Stimulated activated CD4-positive, alpha-beta T cell treated with anti-CD3 and anti-CD28 coated beads, Interleukin-2, amount 100 ng/mL, for 4 hours (primary cell): ENCODE measurements at places on chromosomes 5 and 9.

DNA sequence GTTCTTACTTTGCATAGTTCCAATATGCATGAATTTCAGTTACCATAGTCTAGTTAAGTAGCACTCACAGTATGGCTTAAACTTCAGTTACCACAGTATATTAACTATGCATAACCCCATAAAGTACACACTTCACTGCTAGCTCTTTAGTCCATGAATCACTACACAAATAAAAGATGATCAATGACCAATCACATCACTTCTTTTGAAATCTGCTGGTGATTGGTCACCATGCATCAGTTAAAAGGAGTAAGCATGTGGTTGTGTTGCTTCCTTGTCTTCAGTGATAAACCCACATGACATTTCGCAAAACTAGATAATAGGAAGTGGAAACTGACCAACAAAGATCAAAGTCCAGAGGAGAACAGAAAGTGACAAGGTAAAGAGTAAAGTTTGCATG lies 79.0 kb downstream of the TAF11L14 start:
- DNase-seq = no peak

GRCh38 chr5:44412286-44412685 lies 23.1 kb upstream of the FGF10 start:
- DNase-seq = no peak

GRCh38 chr5:151093476-151093889 lies 12.6 kb upstream of the TNIP1 start:
- no peak for DNase-seq

- no peak for DNase-seq
These were observed 118.0 kb upstream of the ICE1 start for GRCh38 chr5:5304361-5305020.

GRCh38 chr5:131250751-131251475 lies 12.9 kb upstream of the CDC42SE2 start:
- DNase-seq = no peak

GRCh38 chr9:128684065-128684324 lies 5.0 kb upstream of the SET start:
- no peak for DNase-seq

- DNase-seq = no peak
These were observed 77.7 kb upstream of the SNX2 start for GRCh38 chr5:122697191-122697590.

DNA sequence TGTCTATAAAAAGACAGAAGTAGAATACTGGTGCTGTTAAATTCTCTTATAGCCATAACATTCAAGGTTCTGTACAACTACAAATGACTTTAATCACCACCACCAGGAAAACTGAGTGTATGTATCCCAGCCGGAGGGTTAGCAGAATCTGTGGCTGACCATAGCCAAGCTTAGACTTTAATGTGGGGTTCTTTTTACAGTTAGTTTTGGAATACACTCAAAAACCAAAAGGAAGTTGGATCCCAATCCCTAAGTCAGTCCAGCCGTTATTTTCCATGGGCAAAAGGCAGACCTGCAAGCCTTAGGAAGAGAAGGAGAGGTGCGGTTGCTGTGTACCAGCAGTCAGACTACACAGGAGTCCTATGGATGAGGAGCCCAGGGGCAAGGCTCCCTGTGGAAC lies 179.8 kb downstream of the ENC1 start:
- no peak for DNase-seq

- DNase-seq = no peak
These were observed 113.6 kb downstream of the DPYSL3 start for GRCh38 chr5:147396070-147396823.

GRCh38 chr5:168916266-168916665 lies 337.1 kb upstream of the PANK3 start:
- DNase-seq = no peak

- DNase-seq = no peak
These were observed 27.3 kb downstream of the IER5L start for GRCh38 chr9:129150672-129151211.

DNA sequence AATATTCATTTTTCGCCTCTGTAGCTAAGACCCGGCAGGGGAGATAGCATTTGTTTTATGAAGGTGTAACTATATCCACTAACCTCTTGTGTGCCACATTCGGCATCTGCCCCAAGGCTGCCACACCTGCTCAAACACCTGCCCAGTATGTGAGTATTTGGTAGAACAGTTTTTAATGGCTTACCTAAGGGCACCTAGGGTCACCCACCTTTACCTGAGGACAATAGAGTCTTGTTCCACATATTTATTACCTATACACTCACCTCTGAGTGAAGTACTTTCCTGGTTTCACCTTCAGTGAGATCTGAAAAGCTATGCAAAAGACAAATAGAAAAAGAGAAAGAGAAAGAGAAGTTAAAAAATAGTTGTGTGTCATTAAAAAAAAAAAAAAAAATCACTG lies 68.0 kb upstream of the PIP5K1B start:
- no peak for DNase-seq

DNA sequence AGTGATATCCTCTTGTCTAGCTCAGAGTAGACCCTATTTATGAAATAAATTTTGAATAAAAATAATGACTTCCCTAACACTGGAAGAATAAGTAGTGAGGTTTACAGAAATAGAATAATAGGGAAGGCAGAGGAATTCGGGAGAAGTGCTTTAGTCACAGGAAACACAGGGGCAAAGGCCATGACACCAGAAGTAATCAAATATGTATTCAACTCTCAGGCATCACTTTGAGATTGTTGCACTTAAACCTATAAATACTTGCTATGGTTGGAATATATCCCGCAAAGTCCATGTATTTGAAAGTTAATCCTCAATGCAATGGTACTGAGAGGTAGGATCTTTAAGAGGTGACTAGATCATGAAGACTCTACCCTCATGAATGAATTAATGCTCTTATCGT lies 166.8 kb downstream of the YIPF5 start:
- DNase-seq = no peak

- no peak for DNase-seq
These were observed 32.2 kb upstream of the TNFAIP8 start for GRCh38 chr5:119323601-119324000.

DNA sequence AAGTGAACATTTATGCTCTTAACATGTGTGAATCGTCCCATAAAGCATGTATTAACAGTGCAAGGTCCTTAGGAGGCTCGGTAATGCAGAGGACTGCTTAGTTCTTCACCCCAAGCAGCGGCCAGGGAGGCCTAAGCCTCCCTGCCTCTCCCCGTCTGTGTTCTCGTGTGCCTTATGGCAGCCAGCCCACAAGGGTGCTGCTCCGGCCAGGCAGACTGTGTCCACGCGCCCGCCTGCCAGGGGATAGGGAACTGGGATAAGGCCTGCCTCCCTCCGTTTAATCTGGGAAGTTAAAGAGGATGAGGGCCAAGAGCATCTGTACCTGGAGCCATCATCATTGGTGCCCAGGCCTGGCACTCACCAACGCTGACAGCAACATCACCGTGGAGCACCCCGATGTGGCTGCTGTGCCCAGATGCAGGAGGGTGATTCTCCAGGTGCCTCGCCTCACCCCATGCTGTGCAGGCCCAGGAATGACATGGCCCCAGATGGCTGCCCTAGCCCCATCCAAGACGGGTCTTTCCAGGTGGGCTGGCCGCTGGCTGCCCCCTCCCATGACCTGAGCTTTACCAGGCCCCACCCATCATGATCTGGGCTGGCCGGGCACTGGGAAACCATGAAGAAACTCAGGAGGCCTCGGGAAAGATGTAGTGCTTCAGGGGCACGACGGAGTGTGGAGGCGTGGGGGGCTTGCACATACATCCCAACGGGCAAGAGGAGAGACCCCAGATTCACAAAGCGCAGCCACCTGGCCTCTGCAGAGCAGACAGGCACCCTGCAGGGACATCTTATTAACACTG lies 35.6 kb upstream of the SUSD3 start:
- no peak for DNase-seq

GRCh38 chr5:24525414-24525813 lies 119.4 kb downstream of the CDH10 start:
- no peak for DNase-seq

DNA sequence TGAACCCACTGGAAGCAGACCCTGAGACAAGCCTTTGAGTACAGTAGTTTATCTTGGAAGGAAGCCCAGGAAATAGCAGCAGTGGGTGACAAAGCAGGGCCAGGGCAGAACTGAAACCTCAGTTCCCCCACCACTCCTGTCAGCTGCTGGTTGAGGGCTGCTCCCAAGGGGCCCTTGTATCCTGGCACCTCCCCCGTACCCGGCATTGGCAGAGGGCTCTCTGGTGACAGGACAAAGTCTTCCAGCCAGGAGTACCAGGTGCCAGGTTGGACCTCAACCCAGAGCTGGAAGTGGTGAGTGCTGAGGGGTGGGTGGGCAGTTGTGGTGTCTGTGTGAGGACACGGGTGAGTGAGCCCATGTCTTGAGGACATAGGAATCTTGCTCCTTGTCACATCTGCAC lies 123.3 kb downstream of the PHF2 start:
- no peak for DNase-seq

DNA sequence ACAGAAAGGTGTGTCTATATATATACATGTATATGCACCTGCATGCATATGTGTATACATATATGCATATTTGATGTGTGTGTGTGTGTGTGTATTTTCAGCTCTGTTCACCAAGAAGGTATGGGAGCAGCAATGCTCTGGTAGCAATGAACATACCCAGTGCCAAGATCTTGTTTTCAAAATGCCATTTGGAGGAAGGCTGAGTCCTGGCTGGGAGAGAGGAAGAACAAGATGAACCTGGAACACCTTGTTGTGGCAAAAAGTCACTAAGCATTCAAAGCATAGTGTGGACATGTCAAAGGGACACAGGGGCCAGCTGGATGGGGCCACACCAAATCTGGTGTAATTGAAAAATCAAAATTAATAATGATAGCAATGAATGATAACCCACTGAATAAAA lies 31.8 kb upstream of the NEK6 start:
- DNase-seq = no peak

DNA sequence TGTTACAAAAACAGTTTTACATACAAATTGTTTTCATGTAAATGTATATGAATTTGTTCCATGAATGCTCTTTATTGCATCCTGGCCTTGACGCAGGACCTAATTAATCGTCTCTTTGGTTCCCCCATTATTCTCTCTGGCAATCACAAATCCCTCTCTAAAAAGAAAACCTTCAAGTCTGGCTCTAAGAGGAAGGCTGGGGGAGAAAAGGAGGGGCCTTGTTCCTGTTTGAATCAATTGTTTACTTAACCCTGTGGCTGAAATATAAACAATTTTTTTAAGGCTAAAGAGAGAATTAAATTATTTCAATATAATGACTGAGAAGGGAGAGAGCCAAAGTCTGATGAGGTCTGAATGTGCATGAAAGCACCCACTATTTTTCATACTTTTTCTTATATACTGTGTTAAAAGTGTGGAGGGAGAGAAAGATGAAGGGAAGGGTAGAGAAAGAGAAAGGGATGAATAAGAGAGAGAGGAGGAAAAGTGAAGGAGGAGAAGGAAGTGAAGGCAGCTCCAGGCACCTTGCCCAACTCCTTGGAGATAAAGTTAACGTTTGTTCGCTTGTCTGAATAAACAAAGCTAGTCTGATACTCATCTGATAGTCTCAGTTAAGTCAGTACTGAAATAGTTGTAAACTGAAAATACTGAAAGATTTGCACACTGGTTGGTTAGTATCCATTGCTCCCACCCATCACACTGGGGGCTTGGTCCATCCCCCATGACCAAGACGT lies 116.4 kb upstream of the SPDL1 start:
- DNase-seq = no peak

DNA sequence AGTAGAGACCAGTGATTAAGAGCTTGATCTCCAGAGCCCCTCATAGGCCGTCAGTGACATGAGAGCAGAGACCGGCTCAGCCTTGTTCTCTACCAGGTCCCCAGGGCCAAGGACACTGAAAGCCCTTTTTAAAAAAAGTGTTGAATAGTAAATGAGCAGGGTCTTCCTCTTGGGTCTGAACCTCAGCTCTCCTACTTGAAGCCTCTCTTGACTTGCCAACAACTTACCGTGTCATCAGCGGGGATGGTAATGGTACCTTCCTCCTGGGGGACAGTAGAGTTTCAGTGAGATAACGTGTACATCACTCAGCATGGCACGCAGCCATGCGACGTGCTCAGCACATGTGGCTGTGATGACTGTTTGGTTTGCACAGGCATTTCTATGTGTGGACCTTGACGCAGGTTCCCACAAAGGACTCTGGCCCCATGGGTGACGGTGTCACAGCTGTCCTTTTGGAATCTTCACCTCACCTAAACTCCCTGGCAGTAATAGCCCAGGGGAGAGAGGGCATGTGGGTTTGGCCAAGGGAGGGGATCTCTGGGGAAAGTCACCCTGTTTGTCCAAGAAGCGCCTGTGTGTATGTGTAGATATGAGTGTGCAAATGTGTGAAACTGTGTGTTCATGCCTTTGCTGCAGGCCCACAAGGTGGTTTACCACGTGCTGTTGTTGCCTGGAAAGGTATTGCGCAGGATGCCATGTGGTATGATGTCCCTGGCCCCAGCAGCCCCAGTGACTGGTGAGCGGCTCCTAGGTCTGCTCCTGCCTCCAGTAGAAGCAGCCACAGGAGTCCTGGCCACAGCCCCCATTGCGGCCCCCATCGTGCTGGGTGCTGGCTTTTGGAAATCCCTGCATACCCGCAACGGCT lies 18.7 kb downstream of the ERGIC1 start:
- no peak for DNase-seq

DNA sequence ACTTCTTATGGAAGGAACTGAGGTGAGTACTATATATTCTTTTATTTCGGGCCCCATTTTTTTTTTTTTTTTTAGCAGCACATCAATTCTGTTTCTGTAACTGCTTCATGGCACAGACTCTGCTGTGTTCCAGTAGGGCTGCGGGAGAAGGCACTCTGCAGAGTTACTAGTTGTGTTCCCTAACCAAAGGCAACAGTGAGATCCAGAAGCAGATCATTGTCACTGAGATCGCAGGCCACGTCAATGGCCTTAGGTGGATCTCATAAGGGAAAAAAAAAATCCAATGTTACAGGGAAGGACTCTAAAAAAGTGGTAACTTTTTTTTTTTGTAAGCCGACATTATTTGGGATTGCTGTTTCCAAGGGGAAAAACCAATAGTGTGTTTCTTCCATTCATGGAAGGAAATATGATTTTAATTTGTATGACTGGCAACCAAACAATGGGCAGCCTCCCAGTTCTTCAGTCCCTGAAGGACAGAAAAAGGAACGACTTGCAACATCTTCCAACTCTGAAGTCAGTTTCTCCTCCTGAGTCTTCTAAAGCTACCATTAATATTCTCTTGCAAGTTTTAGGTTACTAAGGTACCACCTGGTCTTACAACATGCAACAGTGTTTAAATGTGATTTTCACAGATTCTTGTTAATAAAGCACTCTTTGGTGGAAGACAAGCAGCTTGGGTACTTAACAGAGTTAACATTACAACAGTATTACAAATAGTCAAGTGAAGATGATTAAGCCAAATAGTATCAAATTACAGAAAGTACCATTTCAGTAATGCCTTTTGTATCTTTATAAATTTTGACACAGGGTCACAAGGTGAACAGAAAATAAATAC lies 52.8 kb downstream of the HABP4 start:
- DNase-seq = no peak

GRCh38 chr5:61720829-61721228 lies 388.8 kb downstream of the ZSWIM6 start:
- no peak for DNase-seq

DNA sequence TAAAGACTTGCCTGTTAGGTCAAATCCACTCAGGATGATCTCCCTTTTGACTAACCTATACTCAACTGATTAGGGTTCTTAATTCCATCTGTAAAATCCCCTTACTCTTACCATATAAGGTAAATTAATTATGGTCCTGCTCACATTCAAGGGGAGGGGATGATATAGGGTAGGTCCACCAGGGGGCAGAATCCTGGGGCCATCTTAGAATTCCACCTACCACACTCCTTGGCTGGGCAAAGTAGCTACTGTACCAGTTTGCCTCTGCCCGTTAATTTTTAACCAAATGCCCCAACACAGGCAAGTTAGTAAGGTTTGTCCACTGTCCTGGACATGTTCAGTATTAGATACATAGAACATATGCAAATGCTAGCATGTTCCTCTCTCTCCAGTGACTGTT lies 262.4 kb downstream of the SEMA5A start:
- no peak for DNase-seq
